ENCODE measurements at places on chromosomes 12 and 14. TPM values are rescaled to one million over a fixed set of nuclear protein-coding genes. Genes with fewer than 3 reads are reported as not detected.

GRCh38 chr14:103734081-103734888 is 18.7 kb downstream of the ZFYVE21 start:
- DNase-seq = no peak
- no peak overlapping the region for H3K27ac ChIP-seq
- peaks cover 40% of the 10 kb centered on the region for H3K36me3 ChIP-seq
- H3K4me3 ChIP-seq = no peak overlapping the region

- H3K27ac ChIP-seq = no peak overlapping the region
- no peaks in the 10 kb centered on the region for H3K36me3 ChIP-seq
- no peak for DNase-seq
These were observed 460.9 kb downstream of the ZFP36L1 start for GRCh38 chr14:68331991-68332390.

- no peaks in the 10 kb centered on the region for H3K4me1 ChIP-seq
- H3K4me3 ChIP-seq = no peak overlapping the region
- H3K27ac ChIP-seq = no peak overlapping the region
These were observed 185.2 kb upstream of the SLC38A2 start for GRCh38 chr12:46557539-46558373.

- no peak overlapping the region for H3K27ac ChIP-seq
- no peak overlapping the region for H3K4me3 ChIP-seq
- peaks cover 36% of the 10 kb centered on the region for H3K36me3 ChIP-seq
- DNase-seq = no peak
- no peaks in the 10 kb centered on the region for H3K27me3 ChIP-seq
These were observed 207.2 kb upstream of the BCL2L14 start for GRCh38 chr12:11863478-11863906.

GRCh38 chr12:124852329-124852831 is 11.3 kb downstream of the SCARB1 start:
- no peak overlapping the region for H3K27ac ChIP-seq
- H3K27me3 ChIP-seq = no peaks in the 10 kb centered on the region
- H3K36me3 ChIP-seq = no peaks in the 10 kb centered on the region
- DNase-seq = no peak

GRCh38 chr14:66483322-66483721 is 2.8 kb upstream of the CCDC196 start:
- H3K27me3 ChIP-seq = no peaks in the 10 kb centered on the region
- H3K27ac ChIP-seq = no peak overlapping the region
- no peaks in the 10 kb centered on the region for H3K36me3 ChIP-seq
- DNase-seq = no peak
- no peak overlapping the region for H3K4me3 ChIP-seq
- H3K4me1 ChIP-seq = no peaks in the 10 kb centered on the region

VRTN gene
- total RNA-seq = not detected

TAS2R46 gene
- 1.5 TPM for total RNA-seq

NGB gene
- not detected for total RNA-seq
